ENCODE measurements at places on chromosomes 1 and 21.

- no peak for DNase-seq
Observed at GRCh38 chr1:15760520-15761211, 2.1 kb downstream of the FBLIM1 start.

DNA sequence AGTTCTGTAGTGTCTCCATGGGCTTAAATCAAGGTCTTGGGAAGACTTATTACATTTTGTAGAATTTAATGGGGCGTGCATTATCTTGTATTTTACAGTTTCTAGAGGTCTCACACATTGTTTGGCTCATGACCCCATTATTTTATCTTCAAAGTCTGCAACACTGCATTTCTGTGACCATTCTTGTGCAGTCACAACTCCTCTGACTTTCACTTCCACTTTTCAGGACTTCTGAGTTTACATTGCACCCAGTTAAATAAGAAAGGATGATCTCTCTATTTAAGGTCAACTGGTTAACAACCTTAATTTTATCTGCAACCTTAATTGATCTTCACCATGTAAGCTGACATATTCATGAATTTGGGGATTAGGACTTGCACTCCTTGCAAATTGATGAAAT is 1186.6 kb downstream of the MRPL39 start:
- no peak for DNase-seq

DNA sequence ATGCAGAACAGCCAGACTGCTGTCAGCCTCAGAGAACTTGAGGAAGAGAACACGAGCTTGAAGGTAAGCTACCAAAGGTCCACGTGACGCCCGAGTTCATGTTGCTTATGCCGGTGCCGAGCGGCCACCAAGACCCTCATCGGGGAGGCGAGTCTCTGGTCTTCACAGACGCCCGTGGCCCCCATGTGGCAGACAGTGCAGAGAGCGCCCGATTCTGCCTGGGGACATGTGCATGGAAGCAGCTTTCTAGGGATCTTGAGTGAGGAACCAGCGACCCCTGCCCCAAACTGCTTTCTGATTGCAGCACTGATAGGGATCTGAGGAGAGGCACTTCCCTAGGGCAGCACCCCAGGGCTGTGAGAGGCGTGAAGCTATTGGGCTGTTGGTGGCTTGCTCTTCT is 56.3 kb upstream of the DIP2A start:
- DNase-seq, result no peak

GRCh38 chr21:25759573-25759972 is 24.8 kb downstream of the GABPA start:
- no peak for DNase-seq

DNA sequence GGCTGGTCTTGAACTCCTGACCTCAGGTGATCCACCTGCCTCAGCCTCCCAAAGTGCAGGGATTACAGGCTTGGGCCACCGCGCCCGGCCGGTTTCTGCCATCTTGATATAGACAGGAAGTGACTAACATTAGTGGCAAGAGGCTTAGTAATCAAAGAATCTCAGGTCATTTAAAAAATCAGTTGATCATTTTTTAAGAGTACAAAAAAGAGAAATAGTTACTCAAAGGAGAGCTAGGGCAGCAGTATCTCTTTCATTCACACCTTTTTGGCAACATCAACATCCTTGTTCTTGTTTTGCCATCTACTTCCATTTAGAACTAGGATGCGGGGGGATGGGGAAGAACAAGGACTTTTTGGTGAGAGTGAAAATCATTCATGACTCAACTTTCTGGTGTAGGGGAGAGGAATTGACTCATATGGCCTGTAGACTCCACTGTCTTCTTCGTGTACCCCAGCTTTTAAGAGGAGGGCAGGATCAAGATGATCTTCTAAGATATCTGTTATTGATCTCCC is 8.8 kb downstream of the FCRLB start:
- DNase-seq, result no peak

GRCh38 chr1:220880726-220881506 is 1.7 kb downstream of the HLX start:
- no peak for DNase-seq

GRCh38 chr1:210620867-210621488 is 292.3 kb downstream of the HHAT start:
- DNase-seq, result no peak

Data from stimulated activated CD4-positive, alpha-beta T cell treated with anti-CD3 and anti-CD28 coated beads, TNF-alpha, amount 100 ng/mL, for 24 hours (primary cell).